ENCODE measurements at places on chromosomes 7 and 10. TPM values are rescaled to one million over a fixed set of nuclear protein-coding genes. Genes with fewer than 3 reads are reported as not detected.

DNA sequence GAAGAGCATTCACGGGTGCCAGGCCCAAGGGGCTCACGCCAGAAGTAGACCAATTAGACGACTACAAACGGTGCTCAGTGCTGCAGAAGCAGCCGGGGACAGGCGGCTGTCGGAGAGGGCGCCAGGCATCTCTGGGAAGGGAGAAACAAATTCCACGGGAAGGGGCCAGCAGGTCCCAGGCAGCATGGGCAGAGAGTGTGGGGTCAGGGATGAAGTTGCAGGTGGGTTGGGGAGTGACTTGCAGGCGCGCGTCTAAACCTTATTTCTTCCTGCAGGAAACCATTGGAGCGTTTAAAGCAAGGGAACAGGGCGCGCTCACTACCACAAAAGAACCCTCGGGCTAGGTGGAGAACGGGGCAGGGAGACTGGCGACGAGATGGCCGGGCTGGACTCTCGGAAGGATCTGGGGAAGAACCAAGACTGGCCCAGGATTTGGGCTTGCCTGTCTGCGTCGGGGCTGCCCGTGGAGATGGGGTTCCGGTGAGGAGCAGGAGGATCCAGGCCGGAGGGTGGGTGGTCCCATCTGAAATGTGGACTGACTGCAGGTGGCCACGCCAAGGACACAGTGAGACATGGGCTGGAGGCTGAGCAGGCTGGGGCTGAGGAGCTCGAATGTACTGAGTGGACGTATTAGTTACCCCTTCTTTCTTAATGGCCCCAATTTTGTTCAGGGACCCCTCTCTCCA, 116.3 kb upstream of the DIP2C start:
- no peak for ATAC-seq

DNA sequence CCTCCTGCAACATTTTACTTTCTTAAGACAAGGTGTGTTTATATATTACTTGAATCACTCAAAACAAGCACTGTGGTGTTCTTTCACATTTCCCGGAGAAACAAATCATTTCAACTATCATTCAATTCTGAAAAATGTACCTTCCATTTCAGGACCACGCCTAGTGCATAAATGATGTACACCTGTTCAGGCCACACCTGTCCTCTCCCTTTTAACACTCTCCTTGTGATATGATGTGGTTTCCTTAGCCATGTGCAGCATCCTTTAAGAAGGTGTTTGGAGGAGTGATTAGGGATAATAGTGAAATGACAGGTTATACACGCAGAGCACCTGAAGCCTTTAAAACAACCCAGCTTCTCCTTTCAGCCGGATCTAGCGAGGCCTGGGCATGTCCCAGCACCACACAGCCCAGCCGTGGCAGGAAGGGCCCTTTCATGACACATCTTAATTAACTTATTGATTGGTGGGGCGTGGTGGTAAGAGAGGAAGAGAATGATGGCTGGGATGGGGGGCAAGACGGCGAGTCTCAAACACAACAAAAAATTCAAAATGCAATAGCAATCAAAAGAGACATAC, 26.9 kb downstream of the ABLIM1 start:
- ATAC-seq = no peak

DNA sequence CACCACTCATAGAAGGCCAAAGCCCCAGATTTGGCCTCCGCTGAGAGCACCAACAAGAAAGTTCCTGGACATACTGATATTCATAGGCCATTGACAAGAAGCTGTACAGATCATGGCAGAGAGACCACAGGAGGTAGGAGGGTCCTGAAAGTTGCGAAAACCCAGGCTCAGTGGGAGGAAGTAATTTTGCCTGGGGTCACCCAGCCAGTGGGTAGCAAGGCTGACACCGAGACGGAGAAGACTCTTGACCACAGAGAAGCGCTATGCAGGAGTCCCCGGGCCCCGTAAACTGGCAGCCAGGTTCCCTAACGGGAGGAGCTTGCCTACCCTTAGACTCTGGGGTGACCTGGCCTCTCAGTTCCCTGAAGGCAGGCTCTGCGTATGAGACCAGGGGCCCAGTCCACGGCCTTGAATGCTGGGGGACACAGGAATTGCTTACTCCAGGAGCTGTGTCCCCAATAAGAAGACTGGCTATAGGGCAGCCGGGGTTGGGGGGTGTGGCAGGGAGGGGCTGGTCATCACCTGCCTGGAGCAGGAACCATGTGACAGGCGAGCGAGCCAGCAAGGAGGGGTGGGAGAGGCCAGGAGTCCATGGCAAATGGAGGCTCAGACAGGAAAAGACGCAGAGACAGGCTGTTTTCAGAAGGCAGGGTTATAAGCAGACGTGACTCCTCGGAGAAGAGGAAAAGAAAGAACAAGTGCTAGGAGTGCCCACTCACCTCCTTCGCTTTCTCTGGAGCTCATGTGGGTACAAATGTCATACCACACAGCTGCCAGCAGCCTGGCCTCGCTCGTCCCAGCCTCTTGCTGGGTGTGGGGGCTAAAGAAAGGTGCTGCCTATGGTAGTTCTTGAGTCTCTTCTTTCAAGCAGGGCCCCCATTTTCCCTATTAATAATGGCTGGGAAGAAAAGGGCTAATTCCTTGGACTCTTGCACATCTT, 24.6 kb upstream of the NPFFR1 start:
- ATAC-seq = no peak

DNA sequence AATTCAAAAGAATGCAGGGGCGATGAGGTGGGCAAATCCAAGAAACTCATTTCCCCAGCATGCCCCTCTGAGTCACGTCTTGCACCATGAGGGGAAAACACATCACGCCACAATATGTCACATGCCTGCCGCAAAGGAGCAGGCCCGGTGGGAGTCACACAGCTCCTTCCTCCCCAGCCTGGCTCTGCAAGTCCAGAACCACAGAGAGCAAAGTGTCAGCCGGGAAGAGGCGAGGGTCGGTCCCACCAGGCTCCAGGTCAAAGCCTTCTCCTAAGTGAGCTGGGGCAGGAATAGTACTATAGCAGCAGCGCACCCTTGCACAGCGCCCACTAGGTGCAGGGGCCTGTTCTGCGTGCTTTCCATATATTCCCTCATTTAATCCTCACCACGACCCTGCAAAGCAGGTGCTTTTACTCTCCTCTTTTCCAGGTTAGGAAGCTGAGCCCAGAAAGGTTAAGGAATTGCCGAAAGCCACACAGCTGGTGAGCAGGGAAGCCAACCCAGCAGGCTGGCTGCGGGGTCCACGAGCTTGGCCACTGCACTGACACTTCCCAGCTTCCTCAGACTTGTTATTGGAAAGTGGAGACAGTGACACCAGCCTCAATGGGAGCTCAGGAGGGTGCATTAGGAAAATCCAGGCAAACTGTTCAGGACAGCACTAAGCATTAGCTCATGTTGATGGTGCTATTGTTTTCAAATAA, 94.0 kb upstream of the ZMIZ1 start:
- ATAC-seq = peak; percentile 25

DNA sequence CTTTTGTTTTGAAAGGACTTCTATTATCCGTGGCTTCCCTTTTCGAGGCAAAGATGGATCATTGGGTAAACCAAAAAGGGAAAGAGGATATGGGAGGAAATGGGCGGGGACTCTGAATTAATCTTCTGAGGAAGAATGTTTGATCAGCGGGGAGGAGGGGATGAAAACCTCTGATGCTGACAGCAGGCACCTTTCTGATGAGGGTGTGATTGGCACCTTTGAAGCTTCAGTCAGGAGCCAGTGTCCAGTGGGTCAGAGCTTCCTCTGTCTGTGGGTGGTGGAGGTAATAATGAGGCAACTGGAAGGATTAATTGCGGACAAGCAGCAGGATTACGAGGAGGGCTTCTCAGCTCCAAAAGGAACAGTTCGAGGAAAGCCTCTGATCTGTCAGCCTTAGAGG, 877.6 kb downstream of the LRMDA start:
- ATAC-seq = no peak

GRCh38 chr7:17618652-17618974, 320.2 kb downstream of the AHR start:
- no peak for ATAC-seq

Gene KLF14
- total RNA-seq = not detected

All from gastroesophageal sphincter (tissue), 4 donors.